ENCODE measurements at places on chromosomes 2 and 18.

GRCh38 chr2:133390156-133390555 lies 178.1 kb downstream of the NCKAP5 start:
- no peak for DNase-seq

DNA sequence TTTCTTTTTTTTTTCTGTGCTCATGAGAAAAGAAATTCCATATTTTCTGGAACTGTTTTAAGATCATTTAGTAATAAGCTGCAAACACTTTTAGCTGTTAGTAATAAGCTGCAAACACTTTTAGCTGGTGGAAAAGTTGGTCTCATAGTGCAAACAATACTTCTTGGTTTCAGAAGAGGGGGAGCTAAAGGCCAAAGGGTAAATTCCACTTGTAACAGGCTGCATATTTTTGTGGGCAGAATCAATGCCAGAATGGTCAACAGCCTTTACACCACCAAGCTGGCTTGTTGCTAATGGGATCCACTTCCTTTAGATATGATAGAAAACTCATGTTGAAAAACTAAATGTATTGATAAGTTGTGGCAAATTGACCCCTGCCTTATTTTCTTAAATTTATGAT lies 356.8 kb downstream of the NR4A2 start:
- DNase-seq, result no peak

DNA sequence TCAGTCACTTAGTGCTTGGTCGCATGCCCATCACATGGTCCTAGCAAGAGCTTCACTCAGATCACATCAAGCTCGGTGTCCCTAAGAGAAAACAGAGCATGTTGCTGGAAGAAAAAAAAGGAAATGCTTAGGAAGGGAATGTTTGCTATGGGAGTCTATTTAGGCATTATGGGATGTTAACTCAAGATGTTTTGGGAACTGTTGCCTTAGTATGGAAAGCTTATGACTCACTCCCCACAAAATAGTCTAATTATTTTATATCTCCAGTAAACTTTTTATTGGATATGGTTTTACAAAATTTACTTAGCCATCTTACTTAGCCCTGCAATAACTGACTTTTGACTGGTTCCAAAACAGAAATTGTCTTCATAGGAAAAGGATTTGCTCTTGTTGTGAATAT lies 439.5 kb upstream of the ZEB2 start:
- no peak for DNase-seq

- DNase-seq, result no peak
Observed at GRCh38 chr2:37669446-37669845, 2.0 kb downstream of the CDC42EP3 start.

- DNase-seq, result no peak
Observed at GRCh38 chr18:7572822-7573221, 5.7 kb downstream of the PTPRM start.

GRCh38 chr18:54250846-54251261 lies 18.5 kb upstream of the POLI start:
- DNase-seq, result no peak

DNA sequence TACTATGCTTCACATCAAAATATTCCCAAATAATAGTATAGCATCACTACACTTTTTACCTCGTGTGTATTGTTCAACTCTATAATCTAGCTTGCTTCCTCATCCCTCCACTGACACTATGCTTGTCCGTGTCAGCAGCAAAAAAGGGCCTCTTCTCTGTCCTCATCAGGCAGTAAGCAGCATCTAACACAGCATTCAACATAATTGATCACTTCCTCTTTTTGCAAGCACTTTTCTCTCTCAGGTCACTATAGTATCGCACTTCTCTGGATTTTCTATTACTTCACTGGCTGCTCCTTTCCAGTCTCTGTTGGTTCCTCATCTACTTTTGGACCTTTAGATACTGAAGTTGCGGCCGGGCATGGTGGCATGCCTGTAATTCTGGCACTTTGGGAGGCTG lies 64.9 kb upstream of the ZSWIM2 start:
- DNase-seq, result no peak

- no peak for DNase-seq
Observed at GRCh38 chr2:150060341-150060740, 427.1 kb downstream of the RND3 start.

DNA sequence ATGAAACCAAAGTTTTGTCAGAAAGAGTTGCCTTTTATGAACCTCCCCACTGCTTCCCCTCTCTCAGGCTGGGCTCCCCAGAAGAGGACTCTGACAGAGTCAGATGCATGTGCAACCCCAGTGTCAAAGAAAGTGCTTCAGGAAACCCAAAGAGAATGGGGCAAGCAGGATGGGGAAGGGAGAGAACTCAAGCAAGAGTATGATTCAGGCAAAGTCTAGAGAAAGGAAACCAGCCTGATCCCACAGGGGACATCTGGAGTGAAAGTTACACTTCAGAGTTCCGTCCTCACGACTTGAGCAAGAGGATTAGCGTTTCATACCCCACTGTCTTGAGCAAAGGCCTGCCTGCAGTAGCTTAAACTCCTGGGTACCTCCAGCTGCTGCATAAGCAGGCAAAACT lies 51.8 kb upstream of the EPC2 start:
- DNase-seq, result no peak

DNA sequence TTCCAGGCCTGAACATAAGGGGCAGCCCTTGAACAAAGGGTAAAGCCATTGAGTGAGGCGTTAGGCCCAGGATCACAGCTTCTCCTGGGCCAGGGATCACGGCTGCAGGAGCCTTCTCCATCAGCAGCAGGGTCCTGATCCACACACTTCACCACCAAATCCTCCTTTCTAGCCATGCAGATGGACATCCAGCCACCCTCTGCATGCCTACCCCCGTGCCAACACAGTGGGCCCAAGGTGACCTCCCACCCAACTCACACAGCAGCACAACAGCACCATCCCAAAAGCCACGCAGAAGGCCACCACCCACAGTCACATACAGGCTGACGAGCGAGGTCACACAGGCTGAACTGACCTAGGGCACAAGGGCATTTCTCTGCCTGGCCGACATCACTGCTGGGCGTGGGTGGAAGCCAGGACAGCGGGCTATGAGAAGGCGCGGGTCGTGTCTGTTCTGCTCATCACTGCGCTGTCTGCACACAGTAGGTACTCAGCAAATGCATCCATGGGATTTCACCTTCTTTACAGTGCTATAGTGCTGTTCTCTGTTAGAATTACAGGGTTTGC lies 31.2 kb downstream of the TFCP2L1 start:
- no peak for DNase-seq

- DNase-seq, result no peak
Observed at GRCh38 chr2:234488913-234489451, 7.9 kb downstream of the ARL4C start.

GRCh38 chr2:10410001-10410822 lies 37.9 kb downstream of the ODC1 start:
- peak; percentile 47 for DNase-seq

GRCh38 chr18:55552526-55553189 lies 35.3 kb downstream of the TCF4 start:
- DNase-seq, result no peak

- no peak for DNase-seq
Observed at GRCh38 chr2:141311430-141311829, 819.4 kb downstream of the LRP1B start.

DNA sequence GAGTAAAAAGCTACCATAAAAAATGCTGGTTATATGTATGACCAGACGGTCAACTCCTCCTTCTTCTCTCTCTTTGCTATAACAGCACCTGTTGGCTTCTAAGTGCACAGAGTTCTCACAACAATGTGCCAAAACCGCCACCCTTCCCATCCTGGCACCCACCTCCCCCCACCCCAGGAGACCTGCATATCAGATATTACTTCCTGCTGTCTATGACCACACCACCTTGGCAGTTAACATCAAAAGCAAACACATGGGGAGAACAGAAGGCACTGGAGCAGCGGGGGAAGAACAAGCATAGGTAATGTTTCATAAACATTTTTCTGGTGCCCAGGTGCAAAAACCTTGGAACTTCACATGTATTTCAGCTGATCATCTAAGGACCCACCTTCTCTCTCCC lies 15.5 kb downstream of the SPRED2 start:
- no peak for DNase-seq

DNA sequence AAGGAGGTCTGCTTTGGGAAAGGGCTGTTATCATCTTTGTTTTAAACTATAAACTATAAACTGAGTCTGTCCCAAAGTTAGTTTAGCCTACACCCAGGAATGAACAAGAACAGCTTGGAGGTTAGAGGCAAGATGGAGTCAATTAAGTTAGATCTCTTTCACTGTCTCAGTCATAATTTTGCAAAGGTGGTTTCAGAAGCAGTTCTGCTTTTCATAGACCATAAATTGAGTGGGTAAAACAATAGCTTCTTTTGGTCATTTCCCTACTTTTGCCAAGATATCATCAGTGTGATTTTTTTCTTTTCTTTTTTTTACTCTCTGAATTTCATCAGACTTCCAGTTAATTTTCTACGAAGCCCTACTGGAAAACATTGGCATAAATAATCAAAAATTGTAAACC lies 117.0 kb downstream of the AP1S3 start:
- DNase-seq, result no peak

DNA sequence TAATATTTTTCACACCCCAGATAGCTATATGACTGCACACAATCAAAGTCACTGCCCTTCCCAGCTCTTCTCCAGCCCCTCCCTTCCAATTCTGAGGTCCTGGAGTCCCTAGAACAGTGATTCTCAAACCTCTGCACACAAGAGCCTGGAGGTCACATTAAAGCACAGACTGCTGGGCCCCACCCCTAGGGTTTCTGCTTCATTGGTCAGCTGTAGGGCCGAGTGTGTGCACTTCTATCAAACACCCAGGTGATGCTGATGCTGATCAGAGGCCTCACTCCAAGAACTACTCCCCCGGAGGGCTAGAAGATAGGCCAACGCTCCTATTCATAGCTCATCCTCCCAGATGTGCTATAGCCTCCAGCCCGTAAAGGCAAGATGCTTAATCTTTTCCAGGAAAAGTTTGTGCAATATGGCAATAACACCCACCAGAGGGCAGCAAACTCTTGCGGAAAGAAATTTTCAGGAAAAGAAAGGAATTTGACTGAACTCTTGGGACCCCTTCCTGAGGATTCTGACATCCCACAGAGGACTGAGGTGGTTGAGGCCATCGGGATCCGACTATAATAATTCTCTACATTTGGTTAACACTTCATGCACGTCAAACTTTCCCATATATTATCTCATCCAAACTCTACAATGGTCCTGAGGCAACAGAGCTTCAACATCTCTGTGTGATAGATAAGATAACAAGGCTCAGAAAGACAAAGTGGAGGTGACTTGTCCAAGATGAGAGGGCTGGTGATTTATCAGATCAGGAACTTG lies 194.2 kb upstream of the PKDCC start:
- DNase-seq, result no peak

- DNase-seq, result no peak
Observed at GRCh38 chr18:29892960-29893558, 1149.5 kb downstream of the DSC3 start.

DNA sequence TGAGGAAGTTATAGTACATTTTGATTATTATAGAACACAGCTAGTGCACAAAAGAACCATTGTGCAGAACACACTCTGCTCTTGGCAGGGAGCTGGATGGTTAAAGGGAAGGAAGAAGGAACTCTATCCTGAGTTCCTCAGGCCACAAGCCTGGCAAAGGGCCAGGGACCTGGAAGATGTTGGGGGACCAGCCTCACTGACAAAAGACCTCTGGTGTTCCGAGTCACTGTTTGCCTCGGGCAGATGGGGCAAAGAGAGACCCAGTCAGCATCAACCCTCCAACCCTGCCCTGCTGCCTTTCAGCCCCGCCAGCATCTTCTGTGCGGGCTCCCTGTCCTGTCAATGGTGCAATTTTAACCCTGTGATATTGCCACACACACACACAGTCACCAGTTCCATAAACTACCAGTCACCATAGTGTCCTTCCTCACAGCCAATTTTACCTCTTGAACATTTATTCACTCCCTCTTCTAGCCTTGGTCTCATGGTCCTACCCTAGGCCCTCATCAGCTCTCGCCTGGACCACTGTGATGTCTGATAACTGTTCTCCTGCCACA lies 21.9 kb downstream of the NEMP2 start:
- no peak for DNase-seq

GRCh38 chr2:169983506-169983905 lies 156.3 kb downstream of the UBR3 start:
- no peak for DNase-seq

Data from activated B cell treated with CpG ODN at 0.5 μM for 24 hours (primary cell).